Activated CD4-positive, alpha-beta T cell treated with anti-CD3 and anti-CD28 coated beads, Interleukin-2, amount 10 ng/mL, durations not matched to agents 7 days and 5 days (primary cell): ENCODE measurements at places on chromosomes 4 and X.

DNA sequence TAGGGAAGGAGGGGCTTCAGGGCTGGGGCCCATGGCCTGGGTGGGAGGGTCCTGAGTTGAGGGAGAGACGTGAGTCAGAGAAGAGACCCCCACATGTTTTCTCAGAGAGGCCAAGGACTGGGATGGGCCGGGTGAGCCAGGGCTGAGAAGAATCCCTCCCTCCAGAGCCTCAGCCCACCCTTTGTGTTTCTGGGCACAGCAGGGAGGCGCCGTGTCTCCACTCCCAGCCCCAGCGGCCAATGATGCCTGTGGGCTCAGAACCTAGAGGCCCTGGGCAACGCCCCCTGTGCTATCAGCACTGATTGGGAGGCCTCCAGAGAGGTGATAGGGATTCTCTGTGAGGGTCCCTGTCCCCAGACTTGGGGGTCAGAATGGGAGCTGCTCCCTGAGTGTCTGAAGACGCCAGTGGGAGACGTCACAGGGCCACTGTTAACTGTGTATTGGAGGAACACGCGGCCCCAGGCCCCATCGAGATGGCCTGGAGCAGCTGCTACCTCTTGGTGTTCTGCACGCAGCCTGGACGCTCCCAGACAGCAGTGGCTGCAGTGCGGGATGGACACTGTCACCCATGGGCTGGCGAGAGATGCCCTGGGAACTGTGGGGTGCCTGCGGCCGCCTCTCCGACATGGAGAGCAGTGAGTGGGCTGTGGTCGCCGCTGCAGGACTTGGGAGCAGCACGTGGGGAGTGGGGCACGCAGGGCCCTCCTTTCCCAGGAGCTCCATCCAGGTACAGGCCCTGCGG is 8.5 kb downstream of the FGFRL1 start:
- H3K4me3 ChIP-seq, result no peak overlapping the region
- peaks cover 5% of the 10 kb centered on the region for H3K4me1 ChIP-seq
- no peaks in the 10 kb centered on the region for H3K27me3 ChIP-seq
- no peaks in the 10 kb centered on the region for H3K36me3 ChIP-seq
- H3K27ac ChIP-seq, result no peak overlapping the region

- H3K27ac ChIP-seq, result no peak overlapping the region
- DNase-seq, result no peak
- H3K36me3 ChIP-seq, result peaks cover 25% of the 10 kb centered on the region
- peaks cover 5% of the 10 kb centered on the region for H3K27me3 ChIP-seq
- no peak overlapping the region for H3K4me3 ChIP-seq
These were observed 7.5 kb upstream of the FAM184B start for GRCh38 chr4:17788956-17789355.

DNA sequence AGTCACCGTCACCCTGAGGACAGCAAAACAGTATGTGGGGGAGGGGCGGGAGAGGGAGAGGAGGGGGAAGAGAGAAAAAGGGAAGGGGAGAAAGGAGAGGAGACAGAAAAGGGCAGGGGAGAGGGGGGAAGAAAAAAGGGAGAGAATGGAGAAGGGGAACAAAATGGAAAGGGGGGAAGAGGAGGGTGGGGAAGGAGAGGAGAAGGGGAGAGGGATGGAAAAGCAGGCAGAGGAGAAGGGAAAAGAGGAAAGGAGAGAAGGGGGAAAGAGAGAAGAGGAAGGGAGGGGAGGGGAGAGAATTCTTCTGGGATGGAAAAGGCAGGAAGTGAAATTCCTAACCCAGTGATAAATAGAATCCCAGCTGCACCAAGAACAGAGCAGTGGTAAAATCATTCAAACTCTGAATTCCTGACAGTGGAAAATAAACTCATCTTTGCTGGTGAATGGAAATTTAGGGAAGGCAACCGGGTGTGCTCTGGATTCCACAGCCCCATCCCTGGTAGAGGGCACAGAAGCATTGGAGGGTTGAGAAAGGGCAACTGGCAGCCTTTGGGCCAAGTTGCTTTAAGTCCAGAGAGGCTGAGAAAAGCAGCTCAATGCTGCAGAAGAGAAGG is 244.2 kb downstream of the BCOR start:
- peaks cover 78% of the 10 kb centered on the region for H3K4me1 ChIP-seq
- H3K27ac ChIP-seq, result peak overlapping the region; percentile 99

DNA sequence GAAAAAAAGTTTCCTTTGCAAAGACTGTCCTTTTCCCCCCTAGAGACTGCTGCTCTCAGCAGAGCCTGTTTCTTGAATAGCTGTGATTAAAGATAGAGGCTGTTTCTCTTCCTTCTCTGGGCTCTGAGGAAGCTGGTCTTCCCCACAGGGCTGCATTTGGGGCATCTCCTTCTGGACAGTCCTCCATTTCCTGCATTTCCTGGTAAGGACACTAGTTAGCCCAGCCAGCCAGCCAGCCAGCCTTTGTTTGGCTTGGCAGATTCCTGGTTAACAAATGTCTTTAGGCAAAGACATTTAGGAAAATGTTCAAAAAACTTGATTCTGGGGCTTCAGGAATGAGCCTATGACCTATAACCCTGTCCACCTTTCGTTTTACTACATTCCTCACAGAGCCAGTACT is 34.0 kb upstream of the PLAC1 start:
- H3K27me3 ChIP-seq, result peaks cover 2% of the 10 kb centered on the region
- H3K4me1 ChIP-seq, result no peaks in the 10 kb centered on the region
- no peak overlapping the region for H3K4me3 ChIP-seq
- no peaks in the 10 kb centered on the region for H3K36me3 ChIP-seq

DNA sequence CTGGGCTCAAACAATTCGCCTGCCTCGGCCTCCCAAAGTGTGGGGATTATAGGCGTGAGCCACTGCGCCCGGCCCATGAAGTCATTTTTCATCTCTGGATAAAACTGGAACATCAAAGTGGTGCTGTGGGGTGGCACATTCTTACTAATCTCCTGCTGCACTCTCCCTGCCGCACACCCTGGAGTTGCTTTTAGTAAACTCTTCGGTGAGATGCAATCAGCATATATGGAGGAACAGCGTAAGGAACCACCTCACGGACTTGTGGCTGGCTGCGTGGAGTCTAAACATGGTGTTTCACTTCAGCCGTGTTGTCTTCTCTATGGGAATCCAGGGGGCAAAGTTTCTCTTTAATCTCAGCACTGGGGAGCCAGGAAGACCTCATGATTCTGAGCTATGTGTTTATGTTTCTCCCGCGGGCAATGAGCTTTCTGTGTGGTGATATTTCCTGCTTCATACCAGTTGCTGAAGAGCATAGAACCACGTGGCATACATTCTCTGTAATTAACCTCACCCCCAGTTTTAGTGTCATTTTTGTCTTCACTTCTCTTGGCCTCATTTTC is 2.1 kb upstream of the RHOH start:
- peaks cover 65% of the 10 kb centered on the region for H3K4me1 ChIP-seq
- peak; percentile 77 for DNase-seq
- peak overlapping the region; percentile 98 for H3K27ac ChIP-seq
- no peaks in the 10 kb centered on the region for H3K27me3 ChIP-seq

DNA sequence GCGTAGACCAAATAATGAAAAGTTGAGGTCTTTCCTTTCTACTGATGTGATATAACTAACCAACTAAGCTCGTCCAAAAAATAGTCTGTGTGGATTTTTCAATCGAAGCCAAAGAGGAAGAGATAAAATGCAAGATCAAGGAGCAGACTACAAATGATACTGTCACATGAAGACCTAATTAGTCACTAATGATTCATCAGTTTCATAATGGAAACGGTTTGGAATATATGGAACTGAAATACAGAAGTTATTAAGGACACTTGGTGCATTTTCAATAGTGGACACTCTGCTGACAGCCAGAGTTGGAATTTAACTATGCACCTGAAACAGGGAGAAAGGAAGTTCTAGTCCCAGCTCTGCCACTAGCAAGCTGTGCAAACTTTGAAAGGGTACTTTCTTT is 119.8 kb downstream of the GUCY2F start:
- H3K27me3 ChIP-seq, result no peaks in the 10 kb centered on the region
- no peak for DNase-seq
- no peaks in the 10 kb centered on the region for H3K36me3 ChIP-seq
- H3K27ac ChIP-seq, result no peak overlapping the region
- H3K4me1 ChIP-seq, result no peaks in the 10 kb centered on the region

DNA sequence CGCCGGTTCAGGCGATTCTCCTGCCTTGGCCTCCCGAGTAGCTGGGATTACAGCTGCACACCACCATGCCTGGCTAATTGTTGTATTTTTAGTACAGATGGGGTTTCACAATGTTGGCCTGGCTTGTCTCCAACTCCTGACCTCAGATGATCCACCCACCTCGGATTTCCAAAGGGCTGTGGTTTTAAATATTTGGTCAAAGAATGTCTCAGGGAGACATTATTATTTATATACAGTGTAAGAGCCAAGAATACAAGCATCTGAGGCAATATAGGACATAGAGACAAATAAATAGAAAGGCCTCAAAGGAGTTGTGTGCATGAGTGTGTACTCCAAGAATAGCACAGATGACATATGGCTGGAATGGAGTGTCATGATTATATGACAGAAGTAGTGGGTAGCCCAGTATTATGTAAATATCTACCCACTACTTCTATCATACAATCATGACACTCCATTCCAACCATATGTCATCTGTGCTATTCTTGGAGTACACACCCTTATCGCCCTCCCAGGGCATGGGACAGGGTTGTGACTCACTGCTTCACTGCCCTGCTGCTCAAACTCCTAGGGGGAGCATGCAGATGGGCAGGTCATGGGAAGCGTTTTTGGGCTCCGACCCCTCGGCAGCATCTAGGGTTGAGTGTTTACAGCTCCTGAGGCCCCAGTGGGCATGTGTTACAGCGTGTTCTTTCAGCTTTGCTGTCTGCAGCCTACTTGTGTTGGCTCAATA is 1649.8 kb upstream of the PCDH10 start:
- no peaks in the 10 kb centered on the region for H3K4me1 ChIP-seq
- H3K36me3 ChIP-seq, result no peaks in the 10 kb centered on the region
- DNase-seq, result no peak
- H3K4me3 ChIP-seq, result no peak overlapping the region
- H3K27me3 ChIP-seq, result no peaks in the 10 kb centered on the region
- H3K27ac ChIP-seq, result no peak overlapping the region

GRCh38 chr4:70752236-70752635 is 30.5 kb downstream of the RUFY3 start:
- H3K4me3 ChIP-seq, result no peak overlapping the region
- no peak overlapping the region for H3K27ac ChIP-seq
- no peaks in the 10 kb centered on the region for H3K27me3 ChIP-seq
- peaks cover 12% of the 10 kb centered on the region for H3K4me1 ChIP-seq
- peaks cover 6% of the 10 kb centered on the region for H3K36me3 ChIP-seq
- DNase-seq, result no peak

GRCh38 chrX:72126048-72126415 is 5.7 kb downstream of the RTL5 start:
- H3K36me3 ChIP-seq, result no peaks in the 10 kb centered on the region
- no peak overlapping the region for H3K27ac ChIP-seq
- peaks cover 36% of the 10 kb centered on the region for H3K27me3 ChIP-seq
- no peak for DNase-seq
- H3K4me3 ChIP-seq, result no peak overlapping the region
- peaks cover 30% of the 10 kb centered on the region for H3K4me1 ChIP-seq

DNA sequence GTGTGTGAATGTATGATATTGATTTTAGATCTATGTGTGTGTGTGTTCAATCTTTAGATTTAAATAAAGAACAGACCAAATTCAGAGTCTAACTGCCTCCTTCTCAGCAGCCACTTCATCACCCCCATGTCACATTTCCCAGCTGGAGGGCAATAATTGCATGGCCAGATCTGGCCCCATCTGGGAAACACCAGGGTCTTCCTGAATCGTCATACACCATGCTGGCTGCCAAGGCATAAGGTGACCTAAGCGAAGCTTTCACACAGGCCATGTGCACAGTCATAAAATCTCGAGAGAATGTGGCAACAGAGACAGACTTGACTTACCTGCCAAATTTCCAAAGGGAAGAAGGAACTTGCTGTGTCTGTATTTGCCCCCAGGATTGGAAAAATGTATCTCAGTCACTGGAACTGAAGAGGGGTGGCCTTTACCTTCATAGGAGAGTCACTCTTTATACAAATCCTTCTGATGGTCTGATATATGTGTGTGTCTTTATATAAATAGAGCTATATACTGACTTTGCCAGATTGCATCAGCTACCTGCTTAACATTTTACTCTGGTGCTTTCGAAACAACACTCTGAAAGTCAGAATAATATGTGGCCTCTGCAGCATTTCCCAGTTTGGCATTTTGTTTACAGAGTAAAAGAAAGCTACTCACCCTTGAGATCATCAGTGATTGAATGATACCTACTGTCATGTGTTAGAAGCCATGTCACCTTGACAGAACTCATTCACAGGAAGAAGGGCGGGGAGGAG is at the start of gene PLAC1:
TSS of gene PLAC1 (minus strand) at position 470 of the 758 bp plus-strand sequence. CDS start 91,789 bp downstream, outside the sequence.
- no peak within 1 kb of the TSS for H3K27ac ChIP-seq
- no peak for DNase-seq
- H3K4me1 ChIP-seq, result peaks cover 1% of the 10 kb centered on the region
